ENCODE measurements at places on chromosomes 1 and 21. TPM values are rescaled to one million over a fixed set of nuclear protein-coding genes. Genes with fewer than 3 reads are reported as not detected.

NTMT2 gene
- total RNA-seq: 0.41 TPM

DNA sequence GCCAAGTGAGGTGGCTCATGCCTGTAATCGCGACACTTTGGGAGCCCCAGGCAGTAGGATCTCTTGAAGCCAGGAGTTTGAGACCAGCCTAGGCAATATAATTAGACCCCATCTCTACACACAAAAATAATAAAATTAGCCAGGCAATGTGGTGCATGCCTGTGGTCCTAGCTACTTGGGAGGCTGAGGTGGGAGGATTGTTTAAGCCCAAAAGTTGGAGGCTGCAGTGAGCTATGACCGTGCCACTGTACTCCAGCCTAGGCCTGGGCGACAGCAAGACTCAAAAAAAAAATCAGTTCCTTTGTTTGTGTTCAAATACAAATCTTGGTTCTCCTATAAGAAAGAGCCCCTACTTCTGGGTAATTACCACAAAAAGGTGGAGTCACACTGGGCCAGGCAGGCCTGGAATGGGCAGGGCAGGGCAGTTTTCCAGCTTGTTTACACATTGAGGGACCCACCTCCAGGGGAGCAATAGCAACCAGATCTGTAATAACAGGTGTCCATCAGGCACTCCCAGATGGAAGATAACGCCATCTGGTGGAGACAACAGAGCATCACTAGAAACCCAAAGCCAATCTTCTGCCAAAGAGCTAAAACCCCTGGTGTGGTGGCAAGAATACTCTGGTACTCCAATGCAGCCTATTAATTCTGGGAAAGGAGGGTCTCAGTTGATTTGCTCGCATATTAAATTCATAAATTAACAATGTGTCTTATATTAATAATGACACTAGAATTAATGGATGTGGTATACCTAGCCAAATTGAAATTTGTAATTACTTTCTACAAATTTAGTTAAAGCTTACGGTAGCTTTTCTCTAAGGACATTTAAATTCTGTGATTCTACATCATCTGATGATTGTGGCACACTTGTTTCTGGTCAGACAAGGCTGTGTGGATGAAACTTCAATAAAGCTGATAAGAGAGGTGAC, 13.2 kb downstream of the PPP1R15B start:
- DNase-seq: no peak

DNA sequence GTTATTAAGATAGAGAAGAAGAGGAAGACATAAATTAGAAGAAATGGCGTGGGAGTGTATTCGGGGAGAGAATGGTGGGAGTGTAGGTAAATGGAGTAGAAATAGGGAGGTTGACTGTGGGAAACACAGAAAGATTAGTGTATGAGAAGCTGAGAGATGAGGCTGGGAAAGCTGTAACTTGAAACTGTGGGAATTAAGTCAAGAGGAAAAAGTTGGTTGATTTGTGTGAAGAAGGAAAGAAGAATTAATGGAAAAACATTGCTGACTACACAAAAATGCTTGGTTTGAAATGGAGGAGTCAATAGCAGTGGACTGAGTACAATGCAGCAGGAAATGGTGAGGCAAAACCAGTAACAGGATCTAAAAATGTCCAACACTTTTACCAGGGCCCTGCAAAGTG, 448.3 kb downstream of the PTPRC start:
- no peak for DNase-seq

DNA sequence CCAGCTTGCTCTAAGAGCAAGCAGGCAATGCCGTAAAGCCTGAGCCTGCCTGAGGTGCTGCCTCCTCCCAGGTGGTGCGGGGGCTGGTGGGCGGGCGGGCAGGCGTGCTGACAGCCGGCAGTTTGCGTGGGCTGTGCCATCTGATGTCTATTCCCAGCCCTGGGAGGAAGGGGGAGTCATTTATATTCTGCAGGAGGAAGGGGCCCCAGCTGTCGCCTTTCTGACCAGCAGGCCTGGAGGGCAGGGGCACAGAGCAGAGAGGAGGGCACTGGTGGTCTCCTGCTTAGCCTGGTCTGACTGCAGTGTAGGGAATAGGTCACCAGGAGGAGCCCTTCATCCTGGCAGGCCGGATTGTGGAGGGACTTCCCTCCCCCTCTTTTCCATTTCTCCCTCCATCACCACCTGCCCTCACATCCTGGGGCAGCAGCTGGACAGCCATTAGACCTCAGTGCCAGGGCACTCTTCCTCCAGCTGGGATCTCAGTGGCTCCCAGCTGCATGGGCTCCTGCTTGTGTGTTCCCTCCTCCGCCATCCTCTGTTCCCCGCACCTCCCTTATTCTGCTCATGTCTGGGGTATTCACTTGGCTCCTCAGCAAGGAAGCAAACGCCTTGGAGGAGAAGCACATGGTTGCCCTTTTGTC, 4.4 kb downstream of the CYB561D1 start:
- no peak for DNase-seq

DNA sequence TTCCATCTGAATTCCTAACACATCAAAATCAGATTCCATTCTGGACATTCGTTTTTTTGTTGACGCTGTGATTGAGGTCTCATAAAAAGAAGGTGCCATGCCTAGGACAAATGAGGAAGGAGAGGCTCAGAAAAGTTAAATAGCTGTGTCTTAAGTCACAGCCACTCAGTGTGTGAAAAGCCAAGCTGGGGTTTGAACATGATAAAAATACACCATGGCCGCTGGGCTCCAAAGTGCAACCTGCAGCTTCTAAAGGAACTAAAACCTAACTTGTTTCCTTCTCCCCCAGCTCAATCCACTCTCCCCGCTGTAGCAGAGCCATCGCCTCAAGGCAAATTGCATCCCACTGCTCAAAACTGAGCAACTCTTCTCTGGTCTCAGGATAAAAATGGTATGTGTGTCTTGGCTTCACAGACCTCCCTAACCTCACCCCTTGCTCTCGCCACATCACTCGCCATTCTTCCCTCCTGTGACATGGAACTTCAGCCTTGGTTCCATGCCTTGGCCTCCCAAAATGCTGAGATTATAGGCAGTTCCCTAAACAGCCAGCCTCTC, 22.1 kb upstream of the FAM20B start:
- DNase-seq: no peak

FMO5 gene
- 0.41 TPM for total RNA-seq

All from frontal cortex (tissue), 4 donors.